Motor neuron (in vitro differentiated cells): ENCODE measurements at places on chromosomes 2 and 18.

DNA sequence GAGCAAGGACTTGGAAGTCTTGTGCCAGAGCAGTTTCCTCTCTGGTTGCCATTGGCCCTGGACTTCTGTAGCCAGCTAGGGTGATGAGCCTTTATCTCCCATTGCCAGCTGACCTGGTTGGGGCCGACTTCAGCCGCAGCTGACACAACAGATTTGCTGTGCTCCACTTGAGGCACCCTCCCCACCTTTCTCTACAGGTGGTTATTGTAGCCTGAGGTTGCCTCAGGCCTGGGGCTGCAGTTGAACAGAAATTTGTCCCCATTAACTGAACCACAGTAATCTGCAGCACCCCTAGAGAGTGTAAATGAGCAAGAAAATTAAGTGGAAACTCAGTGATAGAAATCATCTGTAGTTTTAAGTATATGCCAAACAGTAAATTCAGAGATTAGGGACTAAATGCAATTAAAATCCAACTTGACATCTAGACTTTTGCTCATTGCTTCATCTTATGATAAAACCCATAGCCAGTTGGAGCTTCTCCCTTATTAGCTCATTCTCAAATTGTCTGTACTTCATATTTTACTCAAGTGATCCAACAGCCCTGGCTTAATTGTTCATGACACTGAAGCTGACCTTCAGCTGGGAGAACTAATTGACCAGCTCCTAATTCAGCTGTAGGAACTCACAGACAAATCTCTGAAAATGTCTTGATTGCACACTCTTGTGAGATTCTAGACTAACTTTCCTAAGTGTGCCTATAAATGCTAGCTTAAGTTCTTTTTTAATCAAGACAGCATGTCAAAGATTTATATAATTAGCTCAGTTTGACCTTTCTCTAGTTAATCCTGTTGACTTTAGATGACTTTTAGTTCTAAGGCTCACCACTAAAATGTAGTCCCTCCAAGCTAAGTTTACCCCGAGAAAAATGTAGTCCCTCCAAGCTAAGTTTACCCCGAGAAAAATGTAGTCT lies 48.9 kb downstream of the COPS8 start:
- no peak for ATAC-seq

GRCh38 chr2:19886261-19886660 lies 15.5 kb downstream of the TTC32 start:
- ATAC-seq: no peak

- no peak for ATAC-seq
Observed at GRCh38 chr2:191790737-191791136, 56.2 kb downstream of the CAVIN2 start.

- ATAC-seq: no peak
Observed at GRCh38 chr2:240292619-240293525, 142.6 kb upstream of the GPC1 start.

- no peak for ATAC-seq
Observed at GRCh38 chr2:152385650-152386049, 50.7 kb downstream of the FMNL2 start.
